Caudate nucleus (tissue), 63 donors: ENCODE measurements at places on chromosomes 12 and 14.

DNA sequence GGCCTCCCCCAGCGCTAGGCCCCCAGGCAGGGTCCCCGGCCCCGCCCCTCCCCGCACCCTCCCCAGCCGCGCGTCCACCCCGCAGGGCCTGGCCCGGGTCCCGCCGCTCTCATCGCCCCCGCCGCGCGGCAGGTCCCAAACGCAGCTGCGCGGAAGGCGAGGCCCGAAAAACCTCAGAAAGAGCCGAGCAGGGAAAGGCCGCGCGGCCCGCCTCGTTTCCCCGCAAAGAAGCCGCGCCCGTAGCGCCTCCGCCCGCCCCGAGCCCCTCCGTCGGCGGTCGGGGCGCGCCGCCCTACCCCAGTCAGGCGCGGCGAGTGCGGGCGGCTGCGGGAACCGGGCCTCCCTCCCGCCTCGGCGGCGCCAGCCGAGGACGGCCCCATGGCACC lies 324 bp downstream of the POLE start:
- DNase-seq, result no peak

- DNase-seq, result no peak
These were observed 137.9 kb downstream of the NRXN3 start for GRCh38 chr14:78308079-78308478.

- DNase-seq, result no peak
These were observed 240.0 kb upstream of the TMEM132C start for GRCh38 chr12:128026696-128027574.

DNA sequence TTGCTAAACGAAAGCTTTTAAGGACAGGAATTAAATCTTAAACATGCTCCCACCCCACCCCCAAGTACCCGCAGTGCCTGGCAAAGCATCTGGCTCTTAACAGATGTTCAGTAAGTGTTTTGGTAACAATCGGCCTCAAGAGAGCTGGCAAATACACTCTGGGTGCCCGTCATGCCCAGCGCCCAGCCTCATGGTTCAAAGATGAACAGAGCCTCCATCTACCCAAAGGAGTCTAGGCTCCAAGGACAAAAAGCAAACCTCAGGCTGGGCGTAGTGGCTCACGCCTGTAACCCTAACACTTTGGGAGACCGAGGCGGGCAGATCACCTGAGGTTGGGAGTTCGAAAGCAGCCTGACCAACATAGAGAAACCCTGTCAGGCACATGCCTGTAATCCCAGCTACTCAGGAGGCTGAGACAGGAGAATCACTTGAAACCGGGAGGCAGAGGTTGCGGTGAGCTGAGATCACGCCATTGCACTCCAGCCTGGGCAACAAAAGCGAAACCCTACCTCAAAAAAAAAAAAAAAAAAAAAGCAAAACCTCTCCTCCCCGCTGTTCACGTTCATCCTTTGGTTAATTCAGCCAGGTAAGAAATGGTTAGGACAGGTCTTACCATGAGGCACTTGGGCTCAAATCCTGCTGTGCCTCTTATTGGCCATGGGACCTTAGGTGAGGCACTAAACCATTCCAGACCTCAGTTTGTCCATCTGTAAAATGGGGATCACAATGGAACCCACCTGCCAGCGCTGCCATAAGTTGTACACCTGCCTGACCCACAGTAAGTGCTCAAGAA lies 151.3 kb downstream of the BCL11B start:
- no peak for DNase-seq

DNA sequence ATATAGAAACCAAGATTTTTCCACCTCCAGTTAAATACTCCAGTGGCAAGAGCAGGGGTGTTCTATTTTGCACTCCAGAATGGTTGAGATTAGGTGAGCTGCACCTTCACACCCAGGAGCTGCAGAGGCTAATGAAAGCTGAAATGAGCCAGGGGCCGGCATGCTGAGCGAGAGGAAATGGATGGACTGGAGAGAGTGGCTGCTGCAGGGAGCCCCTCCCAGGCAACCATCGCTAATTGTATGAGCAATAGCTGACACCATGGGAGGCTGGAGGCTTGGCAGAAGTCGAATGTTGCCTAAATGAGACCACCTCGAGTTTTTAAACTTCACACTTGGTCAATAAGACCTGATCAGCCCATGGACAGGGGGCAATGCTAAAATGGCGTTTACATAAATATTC lies 301.8 kb upstream of the TMPO start:
- no peak for DNase-seq

GRCh38 chr14:94355191-94355794 lies 32.2 kb upstream of the SERPINA6 start:
- DNase-seq, result no peak

GRCh38 chr12:1927751-1928351 lies 9.4 kb upstream of the CACNA2D4 start:
- no peak for DNase-seq

DNA sequence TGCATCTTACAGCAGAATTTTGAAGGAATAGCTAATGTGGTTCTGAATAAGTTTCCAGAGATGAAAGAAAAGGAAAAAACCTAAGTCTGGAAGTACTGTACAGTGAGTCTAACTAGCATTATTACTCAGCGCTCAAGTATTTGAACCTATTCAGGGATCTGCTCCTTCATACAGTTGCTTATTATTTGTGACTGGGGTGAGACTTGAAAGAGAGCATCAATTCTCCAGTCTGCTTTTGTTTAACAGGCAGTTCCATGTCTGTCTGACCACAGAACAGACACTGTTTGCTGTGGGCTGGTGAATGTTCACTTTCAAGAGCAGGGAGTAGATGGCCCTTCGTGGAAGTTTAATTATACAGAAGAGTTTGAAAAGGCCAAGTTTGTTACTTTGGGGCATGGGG lies 9.3 kb downstream of the ETV6 start:
- no peak for DNase-seq

DNA sequence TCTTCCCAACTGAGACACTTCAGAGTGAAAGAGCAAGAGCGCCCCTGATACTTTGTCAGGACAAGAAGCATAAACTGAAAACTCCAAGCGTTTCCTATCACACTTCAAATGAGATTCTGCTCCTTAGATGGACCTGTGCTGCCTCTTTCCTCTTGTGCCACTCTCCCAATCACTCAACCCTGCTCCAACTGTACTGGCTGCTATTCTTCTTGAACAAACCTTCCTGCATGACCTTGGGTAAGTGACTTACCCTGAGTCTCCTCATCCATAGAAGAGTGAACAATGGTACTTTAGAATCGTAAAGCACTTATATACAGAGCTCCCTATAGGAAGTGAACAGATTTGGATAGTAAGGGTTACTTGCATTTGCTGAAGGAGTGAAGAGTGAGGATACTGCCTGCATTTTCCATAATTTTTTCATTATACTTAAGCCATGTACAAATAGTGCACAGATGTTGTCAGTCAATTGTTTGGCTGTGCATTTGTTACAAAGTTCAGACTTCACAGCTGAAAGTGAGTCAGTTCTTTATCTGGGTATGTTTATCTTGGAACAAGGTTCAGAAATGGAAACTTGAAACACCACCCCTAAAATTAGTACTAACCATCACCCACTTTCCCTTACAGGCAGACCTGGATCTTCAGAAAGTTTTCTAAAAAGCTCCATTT lies 10.8 kb downstream of the MTERF2 start:
- DNase-seq, result no peak

DNA sequence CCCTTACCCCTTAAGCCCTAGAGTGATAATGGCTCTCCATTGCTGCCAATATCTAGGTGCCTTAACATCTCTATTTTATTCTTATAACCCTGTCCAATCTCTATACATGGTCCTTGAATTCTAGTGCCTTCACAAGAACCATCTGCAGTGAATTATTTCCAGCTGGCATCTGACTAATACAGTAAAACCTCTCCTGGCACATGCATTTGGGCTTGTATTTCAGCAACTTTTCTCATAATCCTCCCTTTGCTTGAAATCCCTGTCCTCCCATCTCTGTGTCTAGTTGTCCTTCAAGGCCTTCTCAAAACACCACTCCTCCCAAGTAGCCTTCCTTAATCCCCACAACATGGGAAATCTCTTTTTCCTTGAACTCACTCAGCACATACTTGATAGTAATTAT lies 14.2 kb upstream of the HMGA2 start:
- DNase-seq, result no peak

GRCh38 chr12:57518920-57519795 lies 1.2 kb downstream of the DDIT3 start:
- DNase-seq, result no peak

GRCh38 chr14:51547260-51547659 lies 104.5 kb upstream of the FRMD6 start:
- DNase-seq, result no peak

GRCh38 chr14:106662936-106663550 lies 1136.7 kb downstream of the TMEM121 start:
- no peak for DNase-seq

DNA sequence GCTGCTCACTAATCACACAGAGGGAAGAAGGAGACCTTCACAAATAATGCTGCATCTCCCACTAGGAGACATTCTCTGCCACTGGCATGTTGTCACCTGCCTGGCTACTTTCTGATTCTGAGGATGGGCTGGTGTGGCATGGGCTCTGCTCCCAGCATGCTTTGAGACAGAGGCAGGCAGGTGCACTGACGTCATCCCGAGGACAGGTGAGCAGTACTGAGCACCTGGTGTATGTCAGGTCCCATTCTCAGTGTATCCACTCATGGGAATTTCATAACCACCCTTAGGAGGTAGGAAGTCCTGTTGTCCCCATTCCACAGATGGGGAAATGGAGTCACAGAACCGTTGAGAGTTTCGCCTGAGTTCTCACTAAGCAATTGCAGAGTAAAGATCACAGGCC lies 597.9 kb downstream of the VRK1 start:
- DNase-seq, result no peak

- DNase-seq, result no peak
These were observed 6.6 kb downstream of the DLK1 start for GRCh38 chr14:100733152-100733850.

- DNase-seq, result no peak
These were observed 36.3 kb downstream of the RIN3 start for GRCh38 chr14:92549859-92550230.

DNA sequence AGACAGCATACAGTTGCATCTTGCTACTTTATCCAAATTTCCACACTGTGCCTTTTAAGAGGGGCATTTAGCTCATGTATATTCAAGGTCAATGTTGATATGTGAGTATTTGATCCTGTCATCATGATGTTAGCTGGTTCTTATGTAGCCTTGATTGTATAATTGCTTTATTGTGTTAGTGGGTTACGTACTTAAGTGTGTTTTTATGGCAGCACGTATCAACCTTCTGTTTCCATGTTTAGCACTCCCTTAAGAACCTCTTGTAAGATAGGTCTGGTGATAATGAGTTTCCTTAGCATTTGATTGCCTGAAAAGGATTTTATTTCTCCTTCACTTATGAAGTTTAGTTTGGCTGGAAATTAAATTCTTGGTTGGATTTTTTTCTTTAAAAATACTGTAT lies 445.2 kb downstream of the NAV3 start:
- DNase-seq, result no peak

DNA sequence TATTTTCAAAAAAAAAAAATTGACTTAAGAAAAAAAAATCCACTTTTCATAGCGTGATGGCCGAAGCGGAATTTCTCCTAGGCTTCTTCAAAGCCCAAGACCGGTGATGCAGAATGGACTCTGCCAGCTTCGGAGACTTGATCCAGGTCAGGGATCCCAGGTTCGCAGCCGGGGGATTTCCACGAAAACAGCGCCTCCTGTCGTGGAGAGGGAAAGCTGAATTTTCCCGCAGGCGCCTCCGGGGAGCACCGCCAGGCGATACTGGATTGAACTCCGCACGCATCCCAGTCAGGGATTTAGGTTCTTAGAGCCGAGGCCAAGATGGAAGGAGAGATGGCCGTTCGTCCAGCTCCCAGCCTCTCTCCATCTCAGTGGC lies 2.1 kb downstream of the TTC6 start:
- no peak for DNase-seq

GRCh38 chr14:29016050-29016900 lies 249.7 kb downstream of the FOXG1 start:
- DNase-seq, result no peak

- no peak for DNase-seq
These were observed 3.9 kb upstream of the DACT1 start for GRCh38 chr14:58633831-58634230.

DNA sequence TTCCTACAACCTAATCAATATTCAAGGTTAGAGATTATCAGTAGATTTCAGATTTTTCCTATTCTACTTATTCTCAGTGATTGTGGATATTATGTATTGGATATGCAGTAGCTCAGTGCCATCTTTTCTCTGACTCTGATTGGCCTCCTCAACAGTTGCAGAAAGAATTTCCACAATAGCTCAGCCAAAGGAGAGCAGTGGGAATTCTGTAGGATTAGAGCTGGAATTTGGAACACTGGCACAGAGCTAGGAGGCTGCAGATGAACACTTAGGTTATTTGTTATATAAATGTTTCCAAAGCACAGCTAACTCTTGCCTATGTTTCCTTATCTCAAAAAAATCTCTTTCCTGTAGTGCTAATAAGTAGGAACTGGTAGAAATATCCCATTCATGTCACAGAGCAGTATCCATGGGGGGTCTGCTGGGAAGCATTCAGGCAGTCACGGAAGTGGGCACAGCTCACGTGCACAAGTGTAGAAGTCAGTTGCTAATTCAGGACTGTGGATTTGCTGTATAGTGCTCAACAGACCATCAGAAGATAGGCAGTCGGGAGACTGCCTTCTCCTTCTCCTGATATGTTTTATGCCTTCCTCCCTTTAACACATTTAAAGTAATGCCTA lies 116.2 kb upstream of the TMEM260 start:
- DNase-seq, result no peak

- DNase-seq, result no peak
These were observed 10.5 kb upstream of the B4GALNT3 start for GRCh38 chr12:449203-449602.

DNA sequence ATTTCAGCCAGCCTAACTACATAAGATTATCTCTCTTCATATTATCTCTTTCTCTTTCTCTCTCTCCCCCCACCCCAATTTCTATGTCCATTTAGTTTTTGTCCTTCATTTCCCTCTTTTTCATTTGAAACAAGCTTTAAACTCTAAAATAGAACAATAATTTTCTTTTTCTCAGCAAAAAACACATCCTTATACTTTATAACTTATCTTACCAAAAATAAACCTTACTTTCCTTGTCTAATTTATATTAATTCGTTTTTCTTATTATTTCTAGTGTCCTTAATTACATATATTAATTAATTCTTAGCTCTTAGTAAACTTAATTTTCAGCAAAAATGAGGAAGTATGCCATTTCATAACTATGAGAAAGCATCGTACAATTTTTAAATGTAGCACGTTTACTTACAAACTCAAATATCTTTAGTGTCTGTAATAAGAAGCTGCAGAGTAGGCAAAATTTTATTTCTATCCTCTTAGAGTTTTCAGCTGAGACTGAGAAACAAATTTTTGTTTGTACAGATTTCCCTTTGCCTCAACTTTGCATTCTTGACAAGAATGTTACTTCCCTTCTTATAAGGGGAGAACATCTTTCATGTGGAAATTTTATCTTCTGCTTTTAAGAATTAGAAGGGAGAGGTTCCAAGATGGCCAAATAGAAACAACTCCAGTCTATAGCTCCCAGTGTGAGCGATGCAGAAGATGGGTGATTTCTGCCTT lies 65.1 kb upstream of the ST8SIA1 start:
- no peak for DNase-seq

DNA sequence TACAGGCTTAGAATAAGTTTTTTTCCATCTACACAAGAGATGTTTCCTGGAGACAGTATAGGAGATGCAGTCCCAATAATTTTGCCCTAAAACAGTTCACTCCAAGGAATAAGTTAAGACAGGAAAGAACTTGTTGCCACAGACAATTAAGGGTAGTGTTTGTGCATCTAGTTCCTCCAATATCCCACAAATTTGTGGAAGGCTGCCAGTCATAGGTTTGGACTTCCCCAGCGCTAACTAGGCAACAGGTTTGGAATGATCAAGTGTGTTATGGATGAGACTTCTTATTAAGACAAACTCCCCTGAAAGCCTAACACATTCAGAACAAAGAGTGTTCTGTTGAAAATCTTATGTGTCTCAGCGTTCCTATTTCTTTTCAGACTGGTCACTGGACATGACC lies 611.0 kb downstream of the CCER1 start:
- no peak for DNase-seq
